ENCODE measurements at places on chromosomes 4 and X.
A peak's percentile ranks its signal among the peaks of the same experiment; 100 is the strongest.

DNA sequence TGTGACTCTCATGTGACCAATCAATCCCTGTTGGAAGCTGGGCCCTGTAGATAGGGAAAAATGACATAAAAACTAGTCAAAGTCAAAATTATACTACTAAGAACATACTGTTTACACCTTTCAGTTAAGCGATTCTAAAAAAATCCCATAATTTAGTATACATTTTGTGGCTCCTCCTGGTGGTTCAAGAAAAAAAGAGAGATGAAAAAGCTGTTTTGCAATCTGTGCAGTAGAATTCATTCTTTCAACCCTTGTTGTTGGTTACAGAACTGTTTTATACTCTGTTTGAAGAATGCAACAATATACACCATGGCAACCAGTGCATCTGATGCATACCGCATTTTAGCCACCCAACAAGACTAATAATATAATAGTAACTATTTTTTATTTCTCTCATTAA lies 66.8 kb upstream of the ANK2 start:
- DNase-seq: peak; percentile 23

- DNase-seq: no peak
These were observed 16.8 kb upstream of the IGSF1 start for GRCh38 chrX:131305926-131306325.

- DNase-seq: no peak
These were observed 62.6 kb upstream of the CLNK start for GRCh38 chr4:10747186-10747585.

- peak; percentile 57 for DNase-seq
These were observed 531 bp downstream of the DGKQ start for GRCh38 chr4:972651-973424.

DNA sequence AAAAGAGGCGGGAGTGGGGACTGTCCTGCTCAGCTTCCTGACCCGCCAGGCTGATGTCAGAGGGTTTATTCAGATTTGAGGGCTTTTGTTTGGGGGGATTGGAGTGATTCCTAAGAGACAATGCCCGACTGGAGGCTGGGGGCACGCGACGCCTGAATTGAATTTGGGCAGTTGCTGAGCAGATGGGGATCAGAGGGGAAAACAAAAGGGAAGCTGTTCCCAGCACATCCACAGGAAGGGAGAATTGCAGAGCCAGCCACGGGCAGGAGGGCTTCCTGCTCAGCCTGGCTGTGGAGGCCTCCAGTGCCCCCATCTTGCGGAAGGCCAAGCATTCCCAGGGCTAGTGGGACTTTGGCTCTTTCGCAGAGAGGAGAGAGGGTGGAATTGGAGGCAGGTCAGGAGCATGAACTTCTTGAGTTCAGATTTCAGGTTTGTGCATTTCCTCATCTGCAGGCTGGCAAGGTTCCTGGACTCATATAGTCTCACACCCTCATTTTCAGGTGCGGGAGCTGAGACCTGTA lies 162.8 kb downstream of the NHS start:
- no peak for DNase-seq

- DNase-seq: peak; percentile 13
These were observed 21.4 kb upstream of the NOX1 start for GRCh38 chrX:100895365-100896075.

- peak; percentile 78 for DNase-seq
These were observed 68.7 kb downstream of the SUPT20HL2 start for GRCh38 chrX:24245202-24245601.

- DNase-seq: peak; percentile 38
These were observed 8.4 kb upstream of the MAB21L2 start for GRCh38 chr4:150573534-150573933.

GRCh38 chr4:26319949-26320537 lies 771 bp upstream of the RBPJ start:
- DNase-seq: no peak

DNA sequence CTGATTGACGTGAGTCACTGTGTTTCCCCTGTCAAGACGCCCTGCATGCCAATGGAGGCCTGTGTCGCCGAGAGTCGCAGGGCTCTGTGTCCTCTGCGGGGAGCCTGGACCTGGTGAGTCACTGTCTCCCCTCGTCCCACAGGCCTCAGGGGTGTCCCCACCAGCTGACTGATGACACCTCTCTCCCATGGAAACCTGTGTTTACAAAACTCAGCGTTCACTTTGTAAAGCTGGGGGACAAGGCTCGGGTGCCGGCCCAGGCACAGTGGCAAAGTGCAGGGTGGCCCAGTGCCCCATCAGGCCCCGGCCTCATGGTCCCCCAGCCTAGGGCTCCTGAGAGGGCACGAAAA lies 21.2 kb upstream of the HGFAC start:
- DNase-seq: no peak

DNA sequence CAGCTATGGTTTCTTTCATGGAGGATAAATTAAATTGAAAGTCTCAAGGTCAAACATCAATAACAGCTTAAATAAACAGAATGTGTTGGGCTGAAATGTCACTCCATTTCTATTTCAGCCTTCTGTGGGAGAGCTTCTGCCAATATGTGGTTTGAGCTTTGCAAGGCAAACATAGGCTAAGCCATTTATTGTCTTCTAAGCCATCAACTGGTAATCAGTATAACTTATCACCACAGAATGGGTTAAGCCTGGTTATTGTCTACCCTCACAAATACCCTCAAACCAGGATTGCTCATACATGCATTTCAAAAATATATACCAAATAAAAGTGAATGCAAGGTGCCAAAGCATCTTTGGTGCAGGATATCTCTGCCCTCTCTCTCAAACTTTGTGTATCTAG lies 52.7 kb downstream of the GABRB1 start:
- no peak for DNase-seq

DNA sequence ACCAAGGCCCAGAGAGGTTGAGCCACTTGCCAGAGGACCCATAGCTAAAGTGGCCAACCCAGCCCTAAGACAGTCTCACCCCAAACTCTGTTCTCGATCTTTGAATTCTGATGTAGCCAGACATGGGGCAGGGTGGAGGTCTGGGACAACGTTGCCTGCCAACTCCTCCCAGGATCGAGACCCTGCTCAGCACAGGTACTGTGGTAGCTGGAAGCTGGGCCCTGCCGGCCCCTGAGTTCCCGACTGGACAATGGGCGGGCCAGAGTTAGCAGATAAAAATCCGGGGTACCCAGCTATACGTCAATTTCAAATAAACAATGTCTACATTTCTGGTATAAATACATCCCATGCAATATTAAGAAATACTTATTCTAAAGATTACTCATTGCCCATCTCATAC lies 35.3 kb downstream of the ADRA2C start:
- no peak for DNase-seq

DNA sequence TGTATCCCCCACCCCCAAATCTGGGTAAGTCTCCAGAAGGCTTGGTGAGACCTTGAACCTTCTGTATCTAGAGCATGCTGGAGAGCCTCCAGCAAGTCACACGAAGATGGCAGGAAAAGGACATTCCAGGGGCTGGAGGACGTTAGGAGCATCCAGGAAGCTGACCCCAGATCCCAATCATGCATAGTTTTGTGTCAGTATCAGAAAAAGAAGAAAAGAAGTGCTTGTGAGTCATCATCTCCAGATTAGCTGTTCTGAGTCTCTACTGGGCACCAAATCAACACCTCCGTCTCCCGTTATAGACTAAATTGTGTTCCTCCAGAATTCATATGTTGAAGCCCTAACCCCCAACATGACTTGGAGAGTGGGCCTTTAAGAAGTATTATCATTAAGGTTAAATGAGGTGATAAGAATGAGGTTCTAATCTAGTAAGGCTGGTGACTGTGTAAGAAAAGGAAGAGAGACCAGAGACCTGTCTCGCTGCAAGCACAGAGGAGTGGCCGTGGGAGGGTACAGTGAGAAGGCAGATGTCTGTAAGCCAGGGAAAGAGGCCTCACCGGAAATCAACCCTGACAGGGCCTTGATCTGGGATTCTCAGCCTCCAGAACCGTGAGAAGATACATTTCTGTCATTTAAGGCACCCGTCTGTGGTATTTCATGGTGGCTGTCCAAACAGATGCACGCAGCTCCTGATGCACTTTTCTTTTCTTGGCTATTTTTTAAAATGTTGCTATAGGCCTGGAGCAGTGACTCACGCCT lies 38.1 kb upstream of the CLDN24 start:
- peak; percentile 69 for DNase-seq

- no peak for DNase-seq
These were observed 13.0 kb upstream of the SLC16A2 start for GRCh38 chrX:74408304-74408703.

DNA sequence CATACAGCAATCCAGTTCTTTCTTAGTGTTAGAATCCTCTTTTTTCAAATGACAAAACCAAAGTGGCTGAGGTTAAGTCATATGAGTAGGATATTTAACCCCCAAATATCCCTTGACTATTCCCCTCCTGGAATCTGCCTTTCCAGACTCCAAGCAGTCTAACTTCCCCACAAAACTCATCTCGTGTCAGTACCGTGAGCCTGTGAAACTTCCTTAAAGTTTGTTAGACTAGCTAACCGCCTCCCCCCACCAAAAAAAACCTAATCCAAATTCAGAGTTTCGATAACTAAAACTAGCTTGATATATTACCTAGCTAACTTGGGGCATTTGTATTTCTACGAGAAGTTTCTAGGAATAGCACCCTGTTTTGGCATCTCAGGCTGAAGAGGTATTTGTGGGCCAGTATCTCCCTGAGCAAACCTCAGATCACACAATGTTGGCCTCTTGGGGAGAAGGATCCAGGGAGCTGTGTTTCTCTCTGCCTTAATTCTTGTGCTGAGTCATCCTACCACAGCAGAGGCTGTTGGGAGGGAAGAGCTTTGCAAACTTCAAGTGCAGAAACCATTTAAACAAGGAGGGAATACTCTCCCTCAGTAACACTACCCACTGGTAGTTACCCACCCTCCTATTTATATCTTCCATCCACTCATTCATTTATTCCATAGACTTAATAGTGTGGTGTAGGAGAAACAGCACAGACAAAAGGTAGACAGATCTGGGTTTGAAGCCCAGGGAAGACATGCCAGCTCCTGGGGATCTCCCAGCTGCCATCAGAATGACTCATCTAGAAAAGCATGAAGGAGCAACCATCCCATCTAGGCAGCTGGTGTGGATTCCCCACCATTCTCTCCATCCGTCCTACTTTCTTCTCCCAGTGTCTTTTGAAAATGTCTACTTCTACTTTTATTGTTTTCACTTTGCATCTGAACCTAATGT lies 39.3 kb upstream of the TXK start:
- peak; percentile 32 for DNase-seq

- no peak for DNase-seq
These were observed 49.1 kb upstream of the GAB1 start for GRCh38 chr4:143287572-143287923.

- DNase-seq: no peak
These were observed 71.8 kb downstream of the METTL14 start for GRCh38 chr4:118756958-118757357.

DNA sequence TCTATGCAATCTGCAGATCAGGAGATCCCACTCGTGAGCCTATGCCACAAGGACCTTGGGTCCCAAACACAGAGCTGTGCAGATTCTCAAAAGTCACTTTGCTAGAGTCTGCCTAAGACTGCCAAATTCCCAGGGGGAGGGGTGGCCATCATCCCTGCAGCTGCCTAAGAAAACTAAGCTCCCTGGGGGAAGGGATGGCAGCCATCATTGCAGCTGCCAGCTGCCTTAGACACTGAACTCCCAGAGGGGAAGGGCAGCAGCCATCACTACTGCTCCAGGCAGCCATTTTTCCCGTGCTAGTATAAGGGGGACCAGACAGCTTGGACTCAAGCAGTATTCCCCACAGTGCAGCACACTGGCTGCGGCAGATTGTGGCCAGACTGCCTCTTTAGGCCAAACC lies 156.9 kb downstream of the NKX6-1 start:
- no peak for DNase-seq

GRCh38 chrX:9495496-9495895 lies 30.6 kb downstream of the TBL1X start:
- no peak for DNase-seq

- DNase-seq: no peak
These were observed 3.7 kb upstream of the GPR82 start for GRCh38 chrX:41720125-41720779.

DNA sequence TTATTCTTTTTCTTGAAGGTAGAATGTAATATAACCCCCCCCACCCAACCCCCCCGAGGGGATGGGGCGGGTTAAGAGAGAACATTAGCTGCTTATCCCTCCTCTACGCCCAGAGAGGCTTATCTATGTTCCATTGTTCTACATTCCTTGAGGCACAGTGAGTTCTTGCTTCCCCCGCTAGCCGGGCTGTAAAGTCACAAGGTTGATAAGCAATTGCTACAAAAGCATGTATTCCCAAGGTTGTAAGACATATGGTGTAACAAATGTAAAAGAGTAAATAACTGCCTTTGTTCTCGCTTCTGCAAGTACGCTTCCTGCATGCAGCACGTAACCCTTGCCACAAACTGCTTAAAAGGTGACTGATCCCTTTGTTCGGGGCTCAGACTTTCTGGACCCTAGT lies 8.2 kb downstream of the DCAF8L2 start:
- DNase-seq: no peak

- no peak for DNase-seq
These were observed 209.2 kb downstream of the ADAM29 start for GRCh38 chr4:175127314-175127713.

GRCh38 chr4:43607400-43607799 lies 714.9 kb downstream of the GRXCR1 start:
- no peak for DNase-seq

DNA sequence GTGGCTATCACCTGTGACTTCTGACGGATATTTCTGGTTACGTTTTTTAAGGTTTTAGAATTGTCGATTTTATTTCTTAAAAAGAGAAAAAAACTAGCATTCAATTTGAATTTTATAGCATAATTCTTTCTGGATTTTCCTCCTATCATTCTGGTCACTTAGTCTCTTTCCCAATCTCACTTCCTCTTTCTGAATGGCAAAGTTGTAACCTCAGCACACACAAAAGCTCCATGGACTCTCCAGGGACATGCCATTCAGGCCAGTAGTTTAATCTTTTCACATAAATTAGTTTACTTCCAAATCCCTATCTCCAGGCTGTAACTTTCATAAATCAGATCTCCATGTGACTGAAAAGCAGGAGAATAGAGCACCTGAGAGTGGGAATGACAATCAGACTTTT lies 110.7 kb downstream of the ARAP2 start:
- no peak for DNase-seq

GRCh38 chr4:148779771-148780170 lies 337.6 kb upstream of the NR3C2 start:
- no peak for DNase-seq

DNA sequence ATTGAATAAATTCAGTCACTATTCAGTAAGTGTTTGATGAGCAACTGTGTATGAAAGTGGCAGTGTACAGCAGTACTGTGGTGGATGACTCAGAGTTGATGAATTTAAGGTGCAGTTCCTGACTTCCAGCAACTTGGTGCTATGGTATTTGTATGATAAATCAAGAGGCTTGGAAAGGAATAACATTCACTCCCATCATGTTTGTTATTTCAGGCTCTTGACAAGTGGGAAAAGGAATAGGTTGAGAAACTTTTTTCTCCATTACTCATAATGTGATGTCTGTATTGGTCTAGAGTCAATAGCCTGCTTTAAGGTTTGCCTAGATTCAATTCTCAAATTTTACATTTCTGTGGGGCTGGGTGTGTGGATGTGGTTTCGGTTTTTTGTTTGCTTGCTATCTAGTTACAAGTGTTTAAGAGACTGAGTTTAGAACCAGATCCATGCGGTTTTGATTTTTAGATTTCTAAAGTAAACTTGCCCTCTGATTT lies 35.1 kb upstream of the CYP2U1 start:
- DNase-seq: peak; percentile 77

GRCh38 chr4:123777373-123777772 lies 380.8 kb downstream of the SPRY1 start:
- no peak for DNase-seq

GRCh38 chr4:45036677-45037076 lies 310.3 kb upstream of the GNPDA2 start:
- DNase-seq: no peak

GRCh38 chr4:155787113-155787710 lies 28.4 kb downstream of the GUCY1B1 start:
- DNase-seq: peak; percentile 68

Measured in AG08395 (cell line).